ENCODE measurements at places on chromosomes 1 and 21.

- DNase-seq = no peak
Observed at GRCh38 chr1:11291049-11291448, 18.1 kb downstream of the UBIAD1 start.

DNA sequence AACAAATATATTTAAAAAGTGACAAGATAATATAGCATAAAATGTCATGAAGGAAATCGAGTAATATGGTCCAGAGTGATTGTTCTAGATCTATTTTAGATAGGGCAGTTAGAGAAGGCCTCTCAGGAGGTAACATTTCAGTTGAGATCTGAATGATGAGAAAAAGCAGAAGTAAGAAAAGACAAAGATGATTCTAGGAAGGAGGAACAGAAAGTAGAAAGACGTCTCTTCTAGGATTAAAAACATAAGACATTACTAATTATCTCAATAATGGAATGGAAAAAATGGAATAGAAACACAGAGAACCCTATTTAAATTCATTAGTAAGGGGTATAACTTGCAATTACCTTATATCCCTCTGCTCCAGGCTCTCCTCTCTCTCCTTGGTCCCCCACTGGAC lies 130.0 kb upstream of the ZNHIT6 start:
- DNase-seq = no peak

DNA sequence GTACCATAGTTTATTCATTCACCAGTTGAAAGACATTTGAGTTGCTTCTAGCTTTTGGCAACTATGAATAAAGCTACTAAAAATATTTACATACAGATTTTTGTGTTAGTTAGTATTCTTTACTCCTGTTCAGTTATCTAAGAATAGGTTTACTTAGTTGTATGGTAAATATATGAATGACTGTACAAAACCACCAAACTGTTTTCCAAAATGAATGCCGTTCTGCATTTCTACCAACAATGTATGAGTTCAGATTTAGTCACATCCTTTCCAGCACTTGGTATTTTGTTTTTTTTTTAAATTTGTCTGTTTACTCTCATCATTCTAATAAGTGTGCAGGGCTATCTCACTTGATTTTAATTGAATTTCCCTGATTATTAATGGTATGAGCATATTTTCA lies 3.4 kb upstream of the KIFAP3 start:
- DNase-seq = no peak

DNA sequence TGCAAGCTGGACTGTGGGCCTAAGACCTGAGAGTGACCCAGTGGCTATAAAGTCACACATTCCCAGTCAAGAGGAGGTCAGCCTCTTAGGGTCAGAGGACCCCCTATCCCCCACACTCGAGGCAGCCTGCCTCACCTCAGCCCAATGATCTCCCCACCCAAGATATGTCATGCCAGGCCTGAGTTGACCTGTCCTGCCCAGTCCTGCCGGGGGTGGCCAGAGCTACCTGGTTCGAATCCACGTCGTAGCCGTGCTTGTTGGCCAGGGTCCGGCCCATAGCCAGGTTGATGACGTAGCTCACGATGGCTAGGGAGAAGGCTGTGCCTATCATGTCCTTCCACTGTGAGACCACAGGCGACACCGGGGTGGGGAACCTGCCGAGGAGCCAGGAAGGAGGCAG lies 15.6 kb downstream of the SLC26A9 start:
- DNase-seq = no peak

DNA sequence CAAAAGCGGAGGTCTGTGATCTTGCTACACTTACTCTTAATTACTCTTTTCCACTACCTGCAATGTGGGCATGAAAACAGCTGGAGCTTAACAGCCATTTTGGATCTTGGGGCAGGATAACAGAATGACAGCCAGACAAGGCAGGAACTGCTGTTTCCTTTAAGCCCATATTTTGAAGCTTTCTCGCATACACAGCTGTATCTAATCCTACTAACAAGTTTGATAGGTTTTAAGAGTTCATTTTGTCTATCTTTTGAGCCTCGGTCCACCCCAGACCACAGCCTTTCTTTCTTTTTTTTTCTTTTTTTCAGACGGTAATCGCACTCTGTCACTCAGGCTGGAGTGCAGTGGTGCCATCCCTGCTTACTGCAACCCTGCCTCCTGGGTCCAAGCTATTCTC lies 42.4 kb upstream of the CRB1 start:
- no peak for DNase-seq

- DNase-seq = no peak
Observed at GRCh38 chr1:176643536-176643935, 180.6 kb downstream of the PAPPA2 start.

DNA sequence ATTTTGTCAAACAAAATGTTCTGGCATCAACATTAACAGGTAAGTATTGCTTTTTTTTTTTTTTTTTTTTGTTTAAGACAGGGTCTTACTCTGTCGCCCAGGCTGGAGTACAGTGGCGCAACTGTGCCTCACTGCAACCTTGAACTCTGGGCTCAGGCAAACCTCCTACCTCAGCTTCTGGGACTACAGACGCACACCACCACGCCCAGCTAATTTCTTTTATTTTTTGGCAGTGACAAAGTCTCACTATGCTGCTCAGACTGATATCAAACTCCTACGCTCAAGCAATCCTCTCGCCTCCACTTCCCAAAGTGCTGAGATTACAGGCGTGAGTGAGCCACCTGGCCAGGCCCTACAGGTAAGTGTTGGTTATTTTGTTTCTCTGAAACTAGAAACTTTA lies 2.4 kb downstream of the TUT4 start:
- no peak for DNase-seq

DNA sequence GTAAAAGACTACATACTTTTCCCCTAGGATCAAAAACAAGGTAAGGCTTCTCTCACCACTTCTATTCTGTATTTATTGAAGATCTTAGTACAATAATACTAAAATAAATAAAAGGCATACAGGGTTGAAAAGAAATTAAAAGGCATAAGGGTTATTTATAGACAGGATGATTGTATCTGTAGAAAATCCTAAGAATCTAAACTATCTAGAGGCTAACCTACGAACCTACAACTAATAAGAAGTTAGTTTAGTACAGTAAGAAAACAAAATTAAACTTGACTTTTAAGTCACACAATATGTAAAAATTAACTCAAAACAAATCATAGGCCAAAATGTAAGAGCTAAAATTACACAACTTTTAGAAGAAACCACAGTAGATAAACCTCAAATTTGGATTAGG lies 50.4 kb upstream of the ADAM30 start:
- no peak for DNase-seq

DNA sequence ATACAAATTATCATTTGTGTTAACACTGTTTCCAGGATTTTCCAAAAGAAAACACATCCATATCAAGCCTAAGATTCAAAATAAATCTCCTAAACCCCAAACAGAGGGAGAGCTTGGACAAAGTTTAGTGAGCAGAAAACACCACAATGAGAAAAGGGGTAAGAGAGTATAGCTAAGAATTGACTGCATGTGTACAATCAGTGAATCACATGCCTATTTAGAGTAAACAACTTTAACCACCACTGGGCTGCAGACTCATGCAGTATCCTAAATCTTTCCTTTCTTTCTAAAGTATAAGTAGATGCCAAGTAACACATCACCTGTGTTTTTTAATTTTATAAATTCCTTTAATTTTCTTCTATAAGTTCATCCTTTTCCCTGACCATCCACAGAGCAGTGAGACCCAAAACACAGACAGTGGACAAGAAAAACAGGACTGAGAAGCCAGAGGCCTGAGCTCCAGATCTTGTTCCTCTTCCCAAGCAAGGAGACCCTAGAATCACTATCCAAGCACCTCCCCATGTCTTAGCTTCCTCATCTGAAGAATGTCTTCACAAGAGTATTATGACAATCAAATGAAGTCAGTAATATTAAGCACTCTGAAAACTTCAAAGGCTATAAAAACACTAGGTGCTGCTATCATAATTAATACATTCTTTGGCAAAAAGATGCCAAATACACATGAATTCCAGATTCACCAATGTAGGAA lies 93.1 kb downstream of the VAV3 start:
- DNase-seq = no peak

DNA sequence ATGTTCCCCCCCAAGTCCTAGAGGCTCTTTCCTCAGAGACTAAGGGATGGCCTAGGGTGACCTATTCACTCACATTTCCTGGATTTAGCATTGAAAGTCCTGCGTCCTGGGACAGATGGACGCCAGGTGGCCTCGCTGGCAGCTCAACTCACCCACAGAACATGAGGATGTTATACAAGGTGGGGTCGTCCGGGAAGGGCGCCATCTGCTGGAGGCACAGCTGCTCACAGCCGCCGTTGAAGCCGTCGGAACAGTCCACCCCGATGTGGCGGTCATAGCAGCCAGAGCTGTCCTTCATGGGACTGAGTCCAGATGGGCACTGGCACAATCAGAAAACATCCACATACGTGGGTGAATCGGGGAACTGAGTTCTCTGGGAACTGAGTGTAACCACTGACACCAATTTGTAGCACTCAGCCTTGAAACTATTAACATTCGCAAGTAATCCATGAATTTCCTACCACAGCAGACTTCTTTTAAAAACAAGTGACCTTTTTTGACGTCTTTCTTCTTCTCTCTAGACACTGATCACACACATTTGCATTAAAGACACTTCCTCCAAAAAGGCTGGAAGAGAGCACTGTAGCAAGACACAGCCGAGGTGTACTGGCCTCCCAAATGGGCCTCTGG lies 215.4 kb downstream of the ASTN1 start:
- peak; percentile 62 for DNase-seq

DNA sequence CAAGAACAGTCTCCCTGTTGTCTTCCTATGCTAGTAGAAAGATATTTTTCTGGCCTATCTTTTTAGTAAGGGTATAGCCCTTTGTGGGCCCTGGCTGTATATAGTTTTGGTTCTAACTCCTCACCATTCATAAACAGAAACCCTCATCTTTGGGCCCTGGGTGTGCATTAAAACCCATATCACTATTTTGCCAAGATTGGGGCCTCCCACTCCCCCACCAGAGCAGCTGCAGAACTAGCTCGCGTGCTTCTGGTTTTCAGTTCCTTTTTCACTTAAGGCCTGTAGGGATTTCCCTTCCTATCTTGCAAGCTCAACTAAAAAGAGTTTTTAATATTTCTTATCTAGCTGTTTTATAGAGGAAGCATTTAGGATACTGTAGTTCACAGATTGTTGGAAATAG lies 106.4 kb downstream of the RGL1 start:
- DNase-seq = no peak

GRCh38 chr1:17011092-17011438 lies 663 bp downstream of the ATP13A2 start:
- DNase-seq = no peak

GRCh38 chr1:112793631-112794565 lies 78.8 kb upstream of the PPM1J start:
- no peak for DNase-seq

DNA sequence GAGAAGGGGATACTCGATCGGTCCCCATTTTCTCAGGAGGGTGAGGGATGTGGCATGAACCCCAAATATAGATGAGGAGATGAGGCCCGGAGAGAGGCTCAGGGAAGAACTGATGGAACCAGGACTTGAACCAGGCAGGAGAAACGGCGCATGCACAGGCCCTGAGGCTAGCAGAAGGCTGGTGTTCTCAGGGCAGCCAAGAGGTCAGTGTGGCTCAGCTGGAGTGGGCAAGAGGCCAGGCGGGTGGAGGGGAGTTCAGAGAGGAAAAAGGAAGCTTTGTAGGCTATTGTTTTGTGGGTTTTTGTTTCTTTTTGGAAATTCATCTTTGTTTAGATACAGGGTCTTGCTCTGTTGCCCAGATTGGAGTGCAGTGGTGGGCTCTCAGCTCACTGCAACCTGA lies 122.0 kb downstream of the LACTBL1 start:
- no peak for DNase-seq

GRCh38 chr1:17984583-17984982 lies 123.0 kb upstream of the IGSF21 start:
- no peak for DNase-seq

DNA sequence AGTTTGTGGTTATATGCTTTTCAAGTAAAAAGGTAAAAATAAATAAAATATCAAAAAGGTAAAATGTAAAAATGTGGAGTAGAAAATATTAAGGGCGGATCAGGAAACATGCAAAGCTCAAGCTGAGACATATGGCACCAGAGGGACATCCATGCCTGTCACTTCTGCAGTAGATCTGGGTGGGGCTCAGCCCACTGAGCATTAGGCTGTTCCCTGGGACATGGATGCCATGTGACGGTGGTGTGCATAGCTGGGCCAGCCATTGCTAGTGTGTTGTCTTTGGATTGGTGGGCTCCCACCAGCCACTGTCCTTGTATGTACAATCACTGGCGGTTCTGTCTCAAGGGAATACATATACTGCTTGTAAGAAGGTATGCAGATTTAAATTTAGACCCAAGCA lies 3.0 kb downstream of the TTC13 start:
- DNase-seq = no peak

DNA sequence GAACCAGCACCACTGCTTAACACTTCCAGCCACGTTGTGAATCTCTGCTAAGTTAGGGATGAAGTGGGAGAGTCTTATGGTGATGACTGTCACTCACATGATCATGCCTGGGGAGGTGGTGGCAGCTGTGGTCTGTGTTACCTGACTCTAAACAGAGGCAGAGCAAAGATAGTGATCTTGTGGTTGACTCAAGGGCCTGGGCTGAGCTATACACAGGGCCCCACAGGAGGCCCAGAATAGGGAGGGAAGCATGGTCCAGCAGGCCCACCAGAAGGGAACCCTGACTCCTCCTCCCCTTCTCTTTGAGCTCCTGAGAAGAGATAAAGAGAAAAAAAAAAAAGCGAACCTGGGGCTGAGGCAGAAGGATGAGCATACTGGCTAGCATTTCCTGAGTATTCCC lies 55.0 kb downstream of the PLXNA2 start:
- DNase-seq = no peak

DNA sequence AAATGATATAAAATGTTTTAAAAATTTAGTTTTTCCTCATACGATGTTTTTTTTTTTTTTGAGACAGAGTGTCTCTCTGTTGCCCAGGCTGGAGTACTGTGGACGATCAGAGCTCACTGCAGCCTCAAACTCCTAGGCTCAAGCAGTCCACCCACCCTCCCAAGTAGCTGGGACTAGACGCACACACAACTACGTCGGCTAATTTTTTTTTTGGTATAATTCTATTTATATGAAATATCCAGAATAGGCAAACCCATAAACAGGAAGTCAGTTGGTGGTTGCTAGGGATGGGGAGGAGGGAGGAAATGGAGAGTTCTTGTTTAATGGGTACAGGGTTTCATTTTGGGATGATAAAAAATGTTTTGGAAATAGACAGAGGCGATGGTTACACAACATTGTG lies 56.5 kb downstream of the WARS2 start:
- no peak for DNase-seq

- DNase-seq = no peak
Observed at GRCh38 chr1:217417363-217417762, 213.5 kb downstream of the GPATCH2 start.
